ENCODE measurements at places on chromosomes 3 and 15. TPM values are rescaled to one million over a fixed set of nuclear protein-coding genes. Genes with fewer than 3 reads are reported as not detected.
A peak's percentile ranks its signal among the peaks of the same experiment; 100 is the strongest.

Gene PTX3
- total RNA-seq: 1.7 TPM

Gene PCSK6
- total RNA-seq: 9.3 TPM

Gene TMC3
- total RNA-seq: not detected

Gene CCDC80
- total RNA-seq: 69.6 TPM

Gene NXPE3
- 1.7 TPM for total RNA-seq

Gene ZSCAN29
- total RNA-seq: 30.4 TPM

Gene TMEM212
- total RNA-seq: not detected

Gene P2RY1
- 35.7 TPM for total RNA-seq

- H3K27ac ChIP-seq: no peak overlapping the region
- no peaks in the 10 kb centered on the region for H3K36me3 ChIP-seq
- DNase-seq: no peak
- H3K4me3 ChIP-seq: no peak overlapping the region
- no peaks in the 10 kb centered on the region for H3K4me1 ChIP-seq
- H3K27me3 ChIP-seq: no peaks in the 10 kb centered on the region
Observed at GRCh38 chr3:17932136-17932771, 189.8 kb upstream of the TBC1D5 start.

DNA sequence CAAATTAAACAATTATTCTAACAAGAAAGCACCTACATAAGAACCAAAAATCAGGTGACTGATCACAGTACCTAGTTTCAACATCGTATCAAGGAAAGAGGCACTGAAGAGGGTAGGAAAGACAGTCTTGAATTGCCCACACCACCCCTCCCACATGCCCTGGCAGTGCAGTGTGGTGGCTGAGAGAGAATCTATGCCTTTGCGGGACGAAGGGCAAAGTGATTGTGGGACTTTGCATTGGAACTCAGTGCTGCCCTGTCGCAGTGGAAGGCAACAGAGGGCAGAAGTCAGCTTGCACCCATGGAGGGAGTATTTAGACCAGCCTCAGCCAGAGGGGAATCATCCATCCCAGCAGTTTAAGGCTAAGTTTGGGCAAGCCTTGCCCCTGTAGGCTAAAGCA lies 24.5 kb downstream of the NEDD4 start:
- no peaks in the 10 kb centered on the region for H3K4me1 ChIP-seq
- DNase-seq: no peak
- H3K27ac ChIP-seq: no peak overlapping the region

GRCh38 chr3:141444586-141445285 lies 42.1 kb upstream of the RASA2 start:
- no peak overlapping the region for H3K27ac ChIP-seq
- no peak for DNase-seq
- H3K4me3 ChIP-seq: no peak overlapping the region
- H3K27me3 ChIP-seq: no peaks in the 10 kb centered on the region
- peaks cover 16% of the 10 kb centered on the region for H3K36me3 ChIP-seq

GRCh38 chr3:18633002-18633401 lies 207.9 kb upstream of the SATB1 start:
- DNase-seq: no peak
- H3K4me3 ChIP-seq: no peak overlapping the region
- no peaks in the 10 kb centered on the region for H3K4me1 ChIP-seq
- no peaks in the 10 kb centered on the region for H3K27me3 ChIP-seq
- no peak overlapping the region for H3K27ac ChIP-seq

DNA sequence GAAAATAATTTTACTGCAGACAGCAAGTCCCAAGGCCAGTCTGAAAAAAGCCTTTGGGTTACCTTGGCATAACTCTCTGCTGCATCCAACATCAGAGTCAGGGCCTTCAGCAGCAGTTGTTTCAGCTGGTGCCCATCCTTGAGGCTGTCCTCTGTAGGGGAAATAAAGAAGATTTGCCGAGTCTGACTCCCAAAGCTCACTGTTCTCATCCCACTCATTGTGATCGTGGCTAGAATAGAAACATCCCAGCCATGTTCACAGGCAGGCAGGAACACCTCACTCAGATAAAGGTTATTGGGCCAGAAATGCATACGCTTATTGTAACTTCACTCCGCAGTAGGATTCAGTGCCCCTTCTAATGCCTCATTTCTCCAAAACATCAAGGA lies 29.2 kb downstream of the EIF3J start:
- H3K36me3 ChIP-seq: peaks cover 100% of the 10 kb centered on the region
- no peaks in the 10 kb centered on the region for H3K4me1 ChIP-seq
- H3K4me3 ChIP-seq: no peak overlapping the region
- H3K27ac ChIP-seq: no peak overlapping the region
- H3K27me3 ChIP-seq: no peaks in the 10 kb centered on the region

DNA sequence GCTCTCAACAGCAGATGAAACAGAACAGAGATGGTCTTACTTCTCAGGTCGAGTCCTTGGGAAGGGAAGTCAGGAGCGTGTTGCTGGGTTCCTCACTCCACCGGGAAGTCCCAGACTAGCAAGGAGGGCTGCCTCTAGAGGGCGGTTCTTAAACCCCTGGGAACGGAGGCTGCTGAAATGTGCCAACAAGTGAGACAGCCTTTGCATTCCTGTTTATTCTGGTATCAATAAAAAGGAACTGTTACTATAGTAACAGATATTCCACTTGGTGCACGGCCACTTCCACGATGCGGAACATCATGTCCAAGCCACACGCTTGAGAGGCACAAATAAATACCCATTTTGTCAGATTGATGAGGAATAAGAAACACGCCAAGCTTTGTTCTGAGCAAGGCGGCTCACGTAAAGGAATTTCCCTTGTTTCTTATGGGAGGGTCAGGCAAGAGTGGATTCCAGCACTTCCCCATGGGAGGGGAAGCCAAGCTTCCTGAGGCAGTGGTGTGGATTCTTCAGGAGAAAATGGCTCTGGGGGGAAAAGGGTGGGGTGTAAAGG lies at the start of gene FAM107A:
TSS of gene FAM107A (minus strand) at position 123 of the 553 bp plus-strand sequence. CDS start 7,531 bp downstream, outside the sequence.
- H3K4me1 ChIP-seq: peaks cover 30% of the 10 kb centered on the region
- no peak for DNase-seq
- no peaks in the 10 kb centered on the region for H3K27me3 ChIP-seq
- H3K4me3 ChIP-seq: peak within 1 kb of the TSS; percentile 62
- peak within 1 kb of the TSS; percentile 79 for H3K27ac ChIP-seq
- no peaks in the 10 kb centered on the region for H3K36me3 ChIP-seq

DNA sequence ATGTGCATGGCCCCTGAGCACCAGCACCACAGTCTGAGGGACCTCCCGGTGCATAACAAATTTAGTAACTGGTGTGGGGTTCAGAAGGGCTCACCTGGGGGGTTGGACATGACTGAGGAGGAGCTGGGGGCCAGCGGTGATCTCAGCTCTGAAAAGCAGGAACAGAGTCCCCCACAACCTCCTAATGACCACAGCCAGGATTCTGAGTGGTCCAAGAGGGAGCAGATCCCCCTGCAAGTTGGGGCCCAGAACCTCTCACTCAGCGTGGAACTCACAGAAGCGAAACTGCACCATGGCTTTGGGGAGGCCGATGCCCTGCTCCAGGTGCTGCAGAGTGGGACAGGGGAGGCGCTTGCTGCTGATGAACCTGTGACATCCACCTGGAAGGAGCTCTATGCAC lies 43.0 kb downstream of the CDAN1 start:
- no peak overlapping the region for H3K27ac ChIP-seq
- peaks cover 7% of the 10 kb centered on the region for H3K36me3 ChIP-seq
- H3K4me3 ChIP-seq: no peak overlapping the region
- no peak for DNase-seq
- H3K4me1 ChIP-seq: no peaks in the 10 kb centered on the region

DNA sequence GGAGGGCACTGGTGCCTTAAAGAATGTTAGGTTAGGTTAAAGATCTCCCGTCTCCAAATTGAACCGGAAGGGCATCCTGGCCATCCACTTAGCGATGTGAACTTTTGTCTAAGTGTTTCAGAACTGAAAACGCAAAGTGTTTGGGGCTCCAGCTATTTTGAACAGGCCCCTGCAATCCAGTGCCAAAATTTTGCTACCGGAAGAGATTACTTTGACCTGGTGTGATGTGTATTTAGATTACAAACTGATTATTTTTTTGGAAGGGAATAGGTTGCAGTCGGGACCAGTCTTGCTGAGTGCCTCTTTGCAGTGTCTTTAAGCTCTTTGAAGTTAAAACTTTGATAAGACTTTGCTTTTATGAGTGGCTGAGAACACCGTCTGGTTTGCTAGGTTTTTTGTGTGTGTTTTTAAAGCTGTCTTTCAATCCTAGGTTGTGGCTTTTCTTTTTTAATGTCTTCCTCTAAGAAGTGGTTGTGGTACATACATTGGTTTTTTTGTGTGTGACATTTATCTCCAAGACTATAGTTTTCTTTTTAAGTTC lies 179.6 kb downstream of the OR4M2 start:
- no peaks in the 10 kb centered on the region for H3K36me3 ChIP-seq
- DNase-seq: no peak
- no peaks in the 10 kb centered on the region for H3K27me3 ChIP-seq
- H3K27ac ChIP-seq: no peak overlapping the region

GRCh38 chr3:117526470-117527079 lies 817.0 kb downstream of the TUSC7 start:
- H3K4me1 ChIP-seq: no peaks in the 10 kb centered on the region
- H3K27ac ChIP-seq: no peak overlapping the region
- H3K36me3 ChIP-seq: no peaks in the 10 kb centered on the region
- H3K4me3 ChIP-seq: no peak overlapping the region
- H3K27me3 ChIP-seq: no peaks in the 10 kb centered on the region

DNA sequence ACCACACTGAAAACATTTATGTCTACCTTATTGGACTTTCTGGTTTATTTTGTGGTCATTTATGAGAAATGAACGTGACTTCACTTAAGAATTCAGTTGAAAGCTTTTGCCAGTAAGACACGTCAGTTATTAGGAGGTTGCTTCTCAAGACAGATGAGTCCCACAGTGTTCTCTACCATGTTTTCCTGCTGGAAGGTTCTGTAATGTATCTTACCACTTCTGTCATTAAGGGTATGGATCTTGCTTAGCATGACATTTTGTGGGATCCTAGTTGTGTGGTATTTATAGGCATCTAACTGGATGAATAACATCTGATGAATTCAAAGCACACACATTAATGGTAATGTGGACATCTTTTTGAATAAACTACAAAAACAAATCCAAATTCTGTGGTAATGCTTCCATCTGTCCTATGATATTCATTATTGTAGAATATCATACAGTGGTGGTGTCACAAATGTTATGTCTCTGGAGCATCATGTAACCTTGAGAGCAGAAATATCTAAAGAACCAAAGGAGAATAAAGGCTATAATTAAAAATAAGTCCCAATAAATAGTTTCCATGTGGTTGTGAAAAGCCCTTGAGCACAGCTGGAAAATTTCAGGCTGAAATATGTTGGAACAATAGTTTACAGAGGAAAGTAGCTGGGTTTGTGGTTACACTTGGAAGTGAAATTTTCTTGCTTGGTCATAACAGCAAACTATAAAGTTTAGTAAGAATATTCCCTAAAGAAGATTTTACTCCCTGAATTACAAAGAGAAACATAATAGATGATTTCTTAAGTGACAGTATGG lies 61.5 kb downstream of the C3orf38 start:
- no peaks in the 10 kb centered on the region for H3K4me1 ChIP-seq
- no peak overlapping the region for H3K27ac ChIP-seq
- no peak overlapping the region for H3K4me3 ChIP-seq
- no peak for DNase-seq

DNA sequence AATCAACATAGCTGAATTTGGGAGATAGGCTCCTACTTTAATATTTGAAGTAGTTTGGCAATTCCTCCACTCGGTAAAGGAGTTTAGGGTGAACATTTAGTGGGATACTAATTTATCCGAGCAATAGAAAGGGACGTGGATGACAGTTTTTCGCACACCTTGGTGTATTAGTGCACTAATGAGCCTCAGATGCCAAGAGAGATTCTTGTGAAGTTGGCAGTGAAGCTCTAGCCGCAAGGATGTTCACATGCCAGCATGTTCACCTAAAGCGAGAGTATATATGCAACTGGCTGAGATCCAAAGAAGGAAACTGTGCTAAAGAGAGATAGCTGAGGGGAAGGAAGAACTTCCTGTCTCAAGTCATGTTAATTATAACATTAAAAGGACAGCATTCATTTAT lies 58.5 kb downstream of the TGFBR2 start:
- no peak overlapping the region for H3K4me3 ChIP-seq
- H3K27me3 ChIP-seq: no peaks in the 10 kb centered on the region
- no peaks in the 10 kb centered on the region for H3K36me3 ChIP-seq
- H3K4me1 ChIP-seq: peaks cover 75% of the 10 kb centered on the region
- no peak for DNase-seq
- H3K27ac ChIP-seq: peak overlapping the region; percentile 64

- no peaks in the 10 kb centered on the region for H3K4me1 ChIP-seq
- H3K36me3 ChIP-seq: no peaks in the 10 kb centered on the region
- H3K4me3 ChIP-seq: no peak overlapping the region
- no peak for DNase-seq
- no peak overlapping the region for H3K27ac ChIP-seq
Observed at GRCh38 chr3:161187046-161187445, 34.1 kb upstream of the NMD3 start.

DNA sequence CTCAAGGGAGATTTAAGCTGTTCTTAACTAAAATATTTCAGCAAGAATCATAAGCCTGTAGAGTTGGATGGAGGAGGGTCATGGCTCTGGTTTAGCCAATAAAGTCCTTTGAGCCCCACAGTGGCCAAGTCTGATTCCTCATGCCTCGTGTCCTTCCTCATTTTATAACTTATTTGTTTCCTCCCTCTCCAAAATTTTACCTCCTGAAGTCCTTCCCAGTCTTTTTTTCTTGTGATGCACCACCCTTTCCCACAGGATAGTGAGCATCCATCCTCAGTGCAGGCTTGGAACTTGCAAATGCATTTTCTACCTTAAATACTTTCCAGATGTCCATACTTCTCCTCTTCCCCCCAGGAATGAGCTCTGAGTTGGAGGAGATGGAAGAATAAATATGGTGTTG lies 162.7 kb upstream of the AGTR1 start:
- DNase-seq: no peak
- no peak overlapping the region for H3K27ac ChIP-seq
- no peaks in the 10 kb centered on the region for H3K27me3 ChIP-seq
- no peaks in the 10 kb centered on the region for H3K36me3 ChIP-seq

DNA sequence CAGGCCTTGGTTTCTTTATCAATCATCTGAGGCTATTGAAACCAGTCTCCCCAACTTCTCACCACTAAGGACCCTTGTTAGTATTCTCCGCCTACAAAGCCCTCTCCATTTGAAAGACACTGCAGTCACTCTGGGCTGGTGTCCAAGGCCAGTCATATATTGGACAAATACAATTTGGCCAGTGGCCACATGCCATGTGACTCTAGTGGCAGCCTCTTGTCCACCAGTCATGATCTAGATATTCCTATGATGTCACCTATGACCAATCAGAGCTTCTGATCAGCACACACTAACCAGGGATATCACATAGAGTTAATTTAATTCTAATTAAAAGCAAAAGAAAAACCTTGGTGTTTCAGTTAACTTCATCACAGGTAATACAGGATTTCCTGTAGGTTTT lies 68.2 kb downstream of the RAB11A start:
- no peaks in the 10 kb centered on the region for H3K27me3 ChIP-seq
- no peaks in the 10 kb centered on the region for H3K4me1 ChIP-seq
- DNase-seq: no peak
- no peaks in the 10 kb centered on the region for H3K36me3 ChIP-seq
- H3K4me3 ChIP-seq: no peak overlapping the region
- H3K27ac ChIP-seq: no peak overlapping the region

GRCh38 chr3:62503516-62503915 lies 130.2 kb upstream of the FEZF2 start:
- DNase-seq: no peak
- no peaks in the 10 kb centered on the region for H3K4me1 ChIP-seq
- no peaks in the 10 kb centered on the region for H3K27me3 ChIP-seq
- no peaks in the 10 kb centered on the region for H3K36me3 ChIP-seq
